ENCODE measurements at places on chromosomes 4 and X.

DNA sequence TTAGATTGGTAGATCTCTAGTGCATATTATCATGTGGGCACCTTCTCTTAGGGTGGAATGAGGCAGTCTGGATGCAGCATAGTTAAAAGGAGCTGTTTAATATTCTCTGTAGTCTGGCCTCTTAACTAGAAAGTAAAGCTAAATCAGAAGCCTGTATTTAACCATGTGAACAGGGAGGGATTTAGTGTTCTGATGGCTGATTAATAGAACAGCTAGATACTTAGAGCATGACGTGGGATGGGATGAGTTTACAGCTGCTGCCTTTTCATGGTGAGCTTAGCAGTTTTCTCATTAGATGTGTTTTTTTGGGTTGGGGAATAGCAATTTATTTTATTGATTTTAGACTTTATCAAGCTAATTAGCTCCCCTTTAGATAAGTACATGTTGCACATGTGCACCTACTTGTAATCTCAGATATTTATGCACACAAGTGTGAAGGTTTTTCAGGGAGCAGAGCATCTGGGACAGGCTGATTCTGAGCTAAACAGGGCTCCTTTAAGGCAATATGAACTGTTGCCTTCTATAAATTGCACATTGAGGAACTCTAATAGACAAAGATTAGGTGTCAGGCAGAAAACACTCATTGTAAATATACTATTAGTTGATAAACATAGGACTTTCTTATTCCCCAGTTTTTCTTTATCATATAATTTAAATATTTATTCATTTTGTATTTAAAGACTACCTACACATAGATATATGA lies 34.1 kb downstream of the YIPF6 start:
- no peak for DNase-seq

DNA sequence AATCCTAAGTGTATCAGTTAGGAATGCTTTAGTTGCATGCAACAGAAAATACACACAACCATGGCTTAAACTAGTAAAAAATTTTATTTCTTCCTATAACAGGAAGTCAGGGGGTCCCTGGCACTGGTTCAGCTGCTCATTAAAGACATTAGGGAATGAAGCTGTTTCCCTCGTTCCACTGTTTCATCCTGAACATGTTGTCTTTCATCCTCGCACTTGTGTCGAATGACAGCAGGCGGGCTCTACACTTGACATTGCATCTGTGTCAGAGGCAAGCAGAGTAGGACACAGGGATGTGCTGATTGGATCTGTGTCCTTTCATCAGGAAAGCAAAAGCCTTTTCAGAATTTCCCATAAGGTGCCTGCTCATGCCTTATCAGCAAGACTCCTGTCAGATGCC lies 22.8 kb upstream of the C1QTNF7 start:
- no peak for DNase-seq

- DNase-seq: no peak
Measured at GRCh38 chr4:10565166-10565780, 108.0 kb upstream of the ZNF518B start.

DNA sequence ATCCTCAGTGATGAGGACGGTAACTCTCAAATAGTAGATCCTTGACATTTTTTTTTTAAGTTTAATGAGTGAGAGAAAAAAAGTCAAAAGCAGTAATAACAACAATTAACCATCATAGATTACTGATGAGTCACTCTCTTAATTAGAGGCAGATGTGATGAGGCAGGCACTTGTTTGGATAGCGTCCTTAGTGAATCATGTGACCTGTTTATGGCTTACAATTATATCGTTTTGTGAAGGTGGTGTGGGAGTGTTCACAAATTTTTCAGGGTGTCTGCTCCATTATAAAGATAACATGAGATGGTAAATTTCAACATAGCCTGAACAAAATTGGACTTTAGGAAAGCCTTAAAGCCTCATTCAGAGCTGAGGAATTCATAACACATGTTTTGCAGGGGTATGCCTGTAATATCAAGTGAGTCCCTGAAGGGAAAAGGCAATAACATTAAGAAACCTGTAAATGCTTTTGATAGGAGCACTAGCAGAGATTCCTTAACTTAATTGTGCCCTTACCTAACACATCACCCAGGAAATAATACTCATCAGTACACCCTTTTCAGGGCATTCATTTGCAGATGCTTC lies 51.9 kb upstream of the XIAP start:
- DNase-seq: no peak

DNA sequence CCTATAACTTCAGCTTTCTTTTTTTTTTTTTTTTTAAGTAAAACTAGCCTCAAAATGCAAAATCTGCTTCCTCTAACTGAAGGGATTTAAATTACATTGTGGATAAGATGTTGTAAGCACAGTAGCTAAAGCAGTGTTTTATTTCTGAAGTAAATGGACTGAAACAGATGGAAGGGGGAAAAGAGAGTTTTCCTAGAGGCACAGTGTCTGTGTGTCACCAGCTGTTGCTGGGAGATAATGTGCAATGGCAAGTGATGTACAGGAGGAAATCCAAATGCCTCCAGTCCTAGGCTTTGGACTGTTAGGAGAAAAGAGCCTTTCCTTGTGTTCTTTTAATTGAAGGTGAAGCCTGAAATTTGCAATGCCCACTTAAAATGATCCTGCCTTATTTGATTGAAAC lies 672.1 kb downstream of the GRXCR1 start:
- DNase-seq: no peak

DNA sequence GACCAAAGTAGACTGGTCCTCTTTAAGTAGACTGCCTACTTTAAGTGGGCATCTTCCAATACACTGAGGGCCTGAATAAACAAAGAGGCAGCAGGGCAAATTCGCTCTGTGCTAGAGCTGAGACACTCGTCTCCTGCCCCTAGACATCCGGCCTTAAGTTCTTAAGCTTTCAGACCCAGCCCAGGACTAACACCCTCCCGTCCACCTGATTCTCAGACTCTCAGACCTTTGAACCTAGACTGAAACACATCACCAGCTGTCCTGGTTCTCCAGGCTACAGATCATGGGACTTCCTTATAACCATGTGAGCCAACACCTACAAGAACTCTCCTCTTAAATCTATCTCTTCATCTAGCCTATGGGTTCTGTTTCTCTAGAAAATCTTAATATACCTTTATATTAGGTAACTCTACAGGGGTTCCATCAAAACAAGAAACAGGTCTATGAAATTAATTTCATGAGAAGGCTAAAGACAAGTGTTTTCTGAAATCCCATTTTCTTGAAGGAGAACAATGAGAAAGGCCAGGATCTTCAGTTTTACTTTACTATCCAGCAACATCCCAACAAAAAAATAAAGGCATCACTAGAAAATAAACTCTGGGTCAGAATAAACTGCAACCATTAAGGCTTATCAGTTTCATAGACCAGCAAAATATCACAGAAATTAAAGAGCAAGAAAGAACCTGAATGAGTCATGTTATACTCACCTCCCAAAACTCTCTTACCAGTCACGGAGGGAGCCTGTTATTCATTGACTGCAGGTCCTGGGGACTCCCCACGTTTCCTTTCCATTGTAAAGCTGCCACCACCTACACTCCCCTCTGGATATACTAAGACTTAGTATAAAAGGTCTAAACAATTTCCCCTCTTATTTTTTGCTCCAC lies 14.8 kb downstream of the ADGRA3 start:
- no peak for DNase-seq

DNA sequence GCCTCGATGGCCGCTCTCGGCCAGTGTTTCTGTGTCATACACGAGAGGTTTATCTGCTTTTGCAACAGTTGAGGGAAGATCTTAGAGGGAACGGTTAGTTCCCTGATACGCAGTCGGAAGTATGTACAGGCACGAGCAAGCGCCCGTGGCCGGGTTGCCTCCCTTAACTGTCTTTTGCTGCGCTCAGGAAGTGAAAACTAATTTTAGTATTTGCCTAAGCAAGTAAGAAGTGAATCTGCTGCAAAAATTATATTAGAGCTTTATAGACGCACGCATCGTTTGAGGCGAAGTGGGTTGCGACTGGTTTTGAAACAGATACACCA lies 695 bp downstream of the MTM1 start:
- no peak for DNase-seq

DNA sequence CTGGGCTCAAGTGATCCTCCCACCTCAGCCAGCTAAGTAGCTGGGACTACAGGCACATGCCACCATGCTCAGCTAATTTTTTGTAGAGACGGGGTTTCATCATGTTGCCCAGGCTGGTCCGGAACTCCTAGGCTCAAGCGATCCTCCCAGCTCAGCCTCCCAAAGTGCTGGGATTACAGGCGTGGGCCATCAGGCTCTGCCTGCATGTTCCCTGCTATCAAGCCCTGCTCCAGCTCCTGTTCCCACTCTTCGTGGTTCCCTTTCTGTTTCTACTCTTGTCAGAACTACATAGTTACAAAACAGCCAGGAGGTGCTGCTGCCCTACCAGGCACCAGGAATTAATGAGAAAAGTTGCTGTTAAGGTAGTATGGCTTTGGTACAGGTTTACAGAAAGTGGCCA lies 8.7 kb downstream of the TIMP1 start:
- DNase-seq: no peak

DNA sequence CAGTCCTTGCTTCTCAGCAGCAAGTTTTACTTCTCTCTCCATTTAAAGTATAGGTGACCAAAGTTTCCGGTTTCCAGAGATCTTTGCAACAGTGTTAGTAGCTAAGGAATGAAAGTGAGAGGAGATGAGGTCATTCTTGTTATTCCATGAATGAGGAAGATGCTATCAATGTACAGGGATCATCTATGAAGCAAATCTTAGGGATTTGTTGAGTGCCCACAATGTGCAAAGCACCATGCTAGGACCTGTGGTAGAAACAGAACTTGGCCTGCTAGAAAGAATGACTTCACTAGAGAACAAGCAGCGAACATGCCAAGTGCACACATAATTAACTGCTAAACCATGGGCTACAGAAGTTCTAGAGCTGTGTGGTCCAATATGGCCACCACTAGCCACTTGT lies 112.5 kb downstream of the MID1 start:
- DNase-seq: no peak

GRCh38 chrX:95945528-95945927 lies 739.1 kb upstream of the DIAPH2 start:
- DNase-seq: no peak

DNA sequence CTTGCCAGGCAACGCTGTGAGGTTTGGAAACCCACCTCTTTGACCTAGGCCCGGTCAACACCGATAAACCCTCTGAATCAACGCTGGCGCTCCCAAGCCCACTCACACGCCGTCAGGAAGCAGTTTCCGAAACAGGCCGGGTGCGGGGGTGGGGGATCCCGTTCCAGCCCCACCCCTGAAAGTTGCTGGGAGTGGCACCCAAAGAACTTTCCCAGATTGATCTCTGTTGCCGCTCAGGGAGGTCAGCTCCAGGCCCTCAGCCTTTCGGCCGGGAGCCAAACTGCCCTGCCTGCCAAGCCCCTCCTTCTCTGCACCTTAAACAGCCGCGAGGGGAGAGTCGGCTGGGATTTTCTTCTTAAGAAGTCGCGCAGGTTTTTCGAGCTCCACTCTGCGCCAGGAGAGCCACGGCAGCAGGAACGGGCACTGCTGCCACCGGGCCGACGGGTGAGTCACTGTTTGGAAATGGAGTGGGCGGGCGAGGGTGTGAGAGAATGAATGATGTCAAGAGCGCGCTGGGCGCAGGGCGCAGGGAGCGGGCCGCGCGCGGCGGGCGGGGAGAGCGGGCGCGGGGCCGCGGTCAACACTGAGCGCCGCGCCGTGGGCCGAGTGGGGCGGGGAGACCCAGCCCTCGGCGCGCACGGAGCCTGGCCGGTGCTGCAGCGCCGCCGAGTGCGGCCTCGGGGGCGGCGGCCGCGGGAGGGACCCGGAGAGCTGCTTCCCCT lies at the start of gene SGMS2:
TSS of gene SGMS2 (plus strand) at position 583 of the 722 bp plus-strand sequence. CDS start 70,622 bp downstream, outside the sequence.
- peak; percentile 19 for DNase-seq

- DNase-seq: no peak
Measured at GRCh38 chr4:7816771-7817170, 122.9 kb downstream of the AFAP1 start.

DNA sequence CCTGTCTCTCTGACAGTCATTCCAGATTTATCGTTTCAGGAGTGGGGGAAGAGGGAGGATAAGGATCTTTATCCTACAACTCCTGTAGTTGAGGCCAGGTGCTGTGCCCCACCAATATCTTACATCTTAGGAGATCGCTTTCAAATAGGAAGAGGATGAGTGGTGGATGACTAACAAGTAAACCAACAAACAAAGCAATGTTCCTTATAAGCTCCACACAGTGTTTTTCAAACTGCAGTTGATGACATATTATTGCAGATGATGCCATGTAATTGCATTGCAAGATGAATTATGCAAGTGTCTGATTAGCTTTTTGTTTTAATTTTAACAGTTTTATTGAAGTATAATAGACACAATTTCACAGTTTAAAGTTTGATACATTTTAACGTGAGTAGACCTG lies 35.8 kb upstream of the TMEM164 start:
- DNase-seq: no peak

- no peak for DNase-seq
Measured at GRCh38 chrX:96838537-96838936, 45.2 kb upstream of the RPA4 start.

DNA sequence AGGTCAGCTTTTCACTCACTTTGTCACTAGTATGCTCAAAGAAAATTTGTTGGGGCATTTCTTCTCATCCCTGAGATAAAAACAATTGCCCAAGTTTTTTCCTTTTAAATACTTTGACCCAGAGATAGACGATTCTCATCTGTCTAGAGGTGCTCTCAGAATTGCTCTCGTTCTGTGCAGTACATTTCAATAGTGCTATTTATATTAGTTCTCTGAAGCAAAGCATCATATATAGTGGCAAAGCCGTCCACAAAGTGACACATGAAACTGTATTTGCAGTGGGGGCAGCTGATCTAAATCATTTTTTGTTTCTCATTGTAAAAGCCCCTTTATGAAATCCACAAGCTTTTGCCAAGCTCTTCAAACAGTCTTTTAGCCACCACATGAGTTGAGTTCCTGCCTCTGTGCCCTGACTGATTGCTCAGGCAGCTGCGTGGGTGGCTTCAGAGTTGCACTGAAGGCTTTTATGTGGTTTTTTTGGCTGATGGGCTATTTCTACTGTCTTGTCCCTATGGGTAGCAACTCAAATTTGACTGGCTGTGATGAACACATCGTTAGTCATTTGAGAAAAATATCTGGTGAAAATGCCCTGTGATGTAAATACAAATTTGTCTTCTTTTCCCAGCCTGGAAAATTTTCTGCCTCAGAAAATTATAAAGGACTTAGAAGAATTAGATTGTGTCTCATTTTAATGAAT lies 119.1 kb upstream of the OTUD4 start:
- DNase-seq: peak; percentile 20

DNA sequence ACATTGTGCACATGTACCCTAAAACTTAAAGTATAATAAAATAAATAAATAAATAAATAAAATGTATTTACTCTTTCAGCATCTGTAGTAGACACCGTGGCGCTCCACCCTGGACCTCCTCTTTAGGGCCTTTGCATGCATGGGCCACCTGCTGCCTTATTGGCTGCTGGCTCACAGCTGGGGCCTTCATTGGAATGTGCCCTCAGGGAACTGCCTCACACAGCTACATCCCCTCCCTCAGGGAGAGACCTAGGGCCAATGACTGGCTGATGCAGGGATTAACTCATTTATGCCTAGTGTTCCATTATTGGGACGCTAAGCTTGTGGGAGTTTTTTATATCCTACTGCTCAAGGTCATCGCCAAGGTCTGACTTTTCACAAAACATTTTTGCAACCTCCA lies 302.9 kb upstream of the FTHL17 start:
- no peak for DNase-seq

- DNase-seq: no peak
Measured at GRCh38 chrX:115174548-115174947, 14.7 kb upstream of the RBMXL3 start.
